ENCODE measurements at places on chromosomes 6 and 20.

GRCh38 chr6:130624046-130624445 lies 203.2 kb upstream of the SMLR1 start:
- DNase-seq: no peak

- DNase-seq: no peak
Observed at GRCh38 chr6:145034664-145035063, 700.7 kb downstream of the EPM2A start.

GRCh38 chr6:111845441-111845871 lies 27.8 kb downstream of the FYN start:
- DNase-seq: no peak

- no peak for DNase-seq
Observed at GRCh38 chr20:958936-959815, 42.9 kb downstream of the RSPO4 start.

DNA sequence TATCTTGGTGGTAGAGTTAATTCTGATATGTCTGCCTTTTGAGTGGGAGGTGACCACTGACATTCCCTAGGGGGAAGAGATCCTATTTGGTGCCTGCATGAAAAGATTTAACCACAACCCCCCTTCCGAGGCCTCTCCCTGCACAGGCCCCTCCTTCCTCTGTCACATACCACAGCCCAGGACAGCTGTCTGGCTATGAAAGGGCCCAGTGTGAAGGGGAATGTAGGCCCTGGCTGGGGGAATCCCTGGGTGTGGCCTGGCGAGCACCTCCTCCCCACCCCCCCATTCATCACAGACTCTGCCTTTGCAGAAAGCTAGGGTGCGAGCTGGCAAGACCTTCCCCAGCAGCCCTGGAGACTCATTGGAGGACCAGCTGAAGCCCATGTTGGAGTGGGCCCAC lies 27.4 kb upstream of the MAPRE1 start:
- DNase-seq: no peak

- DNase-seq: no peak
Observed at GRCh38 chr6:90186637-90187371, 109.8 kb downstream of the BACH2 start.

- no peak for DNase-seq
Observed at GRCh38 chr6:25155211-25155610, 124.0 kb upstream of the CARMIL1 start.

DNA sequence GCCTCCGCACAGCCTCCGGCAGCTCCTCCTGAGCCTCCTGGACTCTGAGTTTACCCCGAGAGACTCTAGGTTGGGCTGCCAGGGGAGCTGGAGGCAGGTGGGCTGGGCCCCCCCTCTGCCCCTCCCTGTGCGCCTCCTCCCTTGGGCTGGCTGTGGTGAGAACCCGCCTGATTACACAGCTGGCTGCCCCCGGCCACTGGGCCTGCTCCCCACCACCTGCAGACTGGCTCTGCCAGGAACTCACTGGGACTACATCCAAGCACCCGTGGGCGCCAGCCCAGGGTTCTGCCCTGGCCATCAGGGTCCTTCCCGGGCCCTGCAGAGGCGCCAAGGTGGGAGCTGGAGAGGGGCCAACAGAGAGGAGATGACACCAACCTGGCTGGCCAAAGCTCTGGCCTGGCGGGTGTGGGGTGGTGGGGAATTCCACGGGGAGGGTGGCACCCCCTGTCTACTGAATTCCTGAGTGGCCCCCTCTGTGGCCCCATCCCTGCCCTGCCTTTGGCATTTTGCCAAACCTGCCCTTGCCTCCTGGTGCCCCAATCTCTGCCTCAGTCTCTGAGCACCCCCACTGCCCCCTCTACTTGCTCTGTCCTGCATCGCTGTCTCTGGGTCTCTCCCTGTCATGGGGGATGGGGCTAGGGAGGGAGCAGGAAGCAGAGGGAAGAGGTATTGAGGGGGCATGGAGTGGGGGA lies 21.9 kb upstream of the CDH22 start:
- no peak for DNase-seq

DNA sequence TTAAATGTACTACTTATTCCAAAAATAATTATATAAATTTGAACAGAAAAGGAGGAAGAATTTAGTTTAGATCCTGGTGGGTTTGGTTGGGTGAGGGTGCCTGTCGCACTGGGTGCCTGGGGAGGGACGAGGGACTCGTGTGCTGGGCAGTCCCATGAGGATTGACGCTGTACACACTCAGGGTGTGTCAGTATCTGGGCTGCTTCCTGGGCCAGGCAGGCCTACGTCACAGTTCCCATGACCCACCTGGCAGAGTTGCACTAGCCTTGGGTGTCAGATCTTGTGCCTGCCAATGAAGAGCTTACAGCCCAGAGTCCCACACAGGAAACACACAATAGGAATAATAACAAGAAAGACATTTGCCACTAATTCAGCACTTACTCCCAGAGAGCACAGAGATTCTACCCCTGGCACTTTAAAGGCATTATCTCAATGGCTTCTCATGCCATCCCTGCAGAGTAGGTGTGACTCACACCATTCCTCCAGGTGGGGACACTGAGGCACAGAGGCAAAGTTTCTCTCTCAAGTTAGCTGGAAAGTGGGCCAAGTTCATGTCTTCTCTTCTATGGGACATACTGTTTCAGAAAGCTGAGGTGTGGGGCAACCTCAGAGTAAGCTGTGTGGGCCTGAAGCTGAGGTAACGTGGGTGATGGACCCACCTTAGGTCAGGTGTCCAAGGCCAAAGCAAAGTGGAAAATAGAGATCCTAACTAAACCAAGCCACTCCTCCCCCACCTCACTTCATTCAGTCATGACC lies 1.3 kb upstream of the SDCBP2 start:
- no peak for DNase-seq

DNA sequence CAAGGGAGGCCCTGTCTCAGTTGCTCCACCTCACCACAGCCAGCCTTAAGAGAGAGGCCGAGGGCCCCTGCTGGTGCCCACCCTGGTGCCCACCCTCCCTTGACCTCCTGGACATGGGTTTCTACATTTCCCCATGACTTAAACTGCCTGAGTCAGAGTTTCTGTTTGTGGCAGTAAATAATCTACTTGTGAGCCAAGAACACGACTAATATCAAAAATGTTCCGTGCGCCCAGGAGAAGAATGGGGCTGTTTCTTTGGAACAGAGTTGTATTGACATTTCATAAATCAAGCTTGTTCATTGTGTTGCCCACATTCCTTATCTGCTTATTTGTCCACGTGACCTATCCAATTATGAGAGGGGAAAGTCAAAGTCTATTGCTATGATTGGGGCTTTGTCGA lies 143.5 kb downstream of the ANKRD60 start:
- no peak for DNase-seq

GRCh38 chr6:144161975-144162374 lies 11.7 kb downstream of the STX11 start:
- no peak for DNase-seq

DNA sequence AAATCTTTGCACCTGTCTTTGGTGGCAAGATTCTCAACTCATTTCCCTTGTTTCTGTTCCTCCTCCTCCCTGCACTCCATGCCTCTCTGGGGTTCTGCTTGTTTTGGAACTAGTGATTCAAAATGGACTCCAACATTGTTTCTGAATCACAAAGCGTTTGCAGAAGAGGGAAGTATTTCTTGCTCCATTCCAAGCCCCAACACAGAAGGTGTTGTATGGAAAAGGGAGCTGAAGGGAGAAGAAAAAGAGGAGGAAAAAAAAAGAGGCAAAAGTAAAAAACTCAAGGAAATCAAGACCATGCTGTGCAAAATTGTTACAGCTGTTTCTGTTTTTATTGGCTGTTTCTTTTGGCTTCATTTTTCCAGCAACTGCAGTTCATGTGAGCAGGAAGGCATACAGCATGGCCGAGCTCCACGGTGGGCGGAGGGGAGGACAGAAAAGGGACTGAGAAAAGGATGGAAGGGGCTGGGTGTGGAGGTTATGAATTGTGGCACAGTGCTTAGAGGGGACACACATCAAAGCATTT lies 66.9 kb upstream of the PRL start:
- DNase-seq: no peak

DNA sequence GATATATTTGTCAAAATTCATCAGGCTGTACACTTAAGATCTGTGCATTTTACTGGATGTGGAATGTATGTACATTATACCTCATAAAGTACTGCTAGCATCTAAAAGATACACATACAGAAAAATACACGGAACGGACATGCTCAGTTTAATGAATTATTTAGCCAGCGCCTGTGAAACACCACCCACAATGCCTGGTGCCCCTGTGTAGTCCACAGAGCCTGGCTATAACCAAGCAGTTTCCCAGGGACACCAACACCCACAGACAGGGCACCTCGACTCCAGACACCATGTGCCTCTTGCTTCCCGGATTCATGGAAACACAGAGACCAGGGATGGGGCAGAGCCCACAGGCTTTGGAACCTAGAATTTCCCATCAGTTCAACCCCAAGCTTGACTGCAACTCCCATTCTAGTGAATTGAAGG lies 17.4 kb upstream of the ARMC12 start:
- no peak for DNase-seq

All from NCI-H1694 (cell line).